Stimulated activated CD8-positive, alpha-beta memory T cell treated with anti-CD3 and anti-CD28 coated beads, Interleukin-12 subunit alpha, Interleukin-12 subunit beta, amount 100 ng/mL, for 4 hours (primary cell): ENCODE measurements at places on chromosomes 7 and 10.

GRCh38 chr7:55423277-55423711 lies 58.2 kb downstream of the LANCL2 start:
- no peak for DNase-seq

DNA sequence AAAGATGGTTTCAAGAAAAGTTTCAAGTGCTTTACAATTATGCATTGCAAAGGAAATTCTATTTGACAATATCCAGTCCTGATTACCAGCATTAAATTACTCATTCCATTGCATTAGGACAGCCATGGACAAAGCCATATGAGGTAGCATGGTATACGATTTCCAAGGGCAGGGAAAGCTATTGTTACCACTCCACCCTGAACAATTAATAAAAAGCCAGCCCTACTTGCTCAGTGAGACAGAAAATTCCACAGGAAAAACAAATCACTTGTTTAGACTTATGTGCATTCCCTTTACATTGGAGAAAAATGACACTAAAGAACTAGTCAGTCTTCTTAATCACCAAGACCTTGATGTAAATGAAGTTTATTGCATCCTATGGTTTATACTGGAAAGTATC lies 5.6 kb downstream of the CD36 start:
- DNase-seq: no peak

GRCh38 chr10:43689618-43689954 lies 40.9 kb upstream of the ZNF32 start:
- DNase-seq: no peak

- no peak for DNase-seq
Observed at GRCh38 chr10:121870413-121870812, 57.4 kb downstream of the ATE1 start.

- no peak for DNase-seq
Observed at GRCh38 chr10:65898055-65898454, 1027.8 kb upstream of the LRRTM3 start.

- no peak for DNase-seq
Observed at GRCh38 chr7:3537210-3537875, 236.3 kb downstream of the SDK1 start.

GRCh38 chr7:4074994-4075393 lies 607.1 kb upstream of the FOXK1 start:
- no peak for DNase-seq

DNA sequence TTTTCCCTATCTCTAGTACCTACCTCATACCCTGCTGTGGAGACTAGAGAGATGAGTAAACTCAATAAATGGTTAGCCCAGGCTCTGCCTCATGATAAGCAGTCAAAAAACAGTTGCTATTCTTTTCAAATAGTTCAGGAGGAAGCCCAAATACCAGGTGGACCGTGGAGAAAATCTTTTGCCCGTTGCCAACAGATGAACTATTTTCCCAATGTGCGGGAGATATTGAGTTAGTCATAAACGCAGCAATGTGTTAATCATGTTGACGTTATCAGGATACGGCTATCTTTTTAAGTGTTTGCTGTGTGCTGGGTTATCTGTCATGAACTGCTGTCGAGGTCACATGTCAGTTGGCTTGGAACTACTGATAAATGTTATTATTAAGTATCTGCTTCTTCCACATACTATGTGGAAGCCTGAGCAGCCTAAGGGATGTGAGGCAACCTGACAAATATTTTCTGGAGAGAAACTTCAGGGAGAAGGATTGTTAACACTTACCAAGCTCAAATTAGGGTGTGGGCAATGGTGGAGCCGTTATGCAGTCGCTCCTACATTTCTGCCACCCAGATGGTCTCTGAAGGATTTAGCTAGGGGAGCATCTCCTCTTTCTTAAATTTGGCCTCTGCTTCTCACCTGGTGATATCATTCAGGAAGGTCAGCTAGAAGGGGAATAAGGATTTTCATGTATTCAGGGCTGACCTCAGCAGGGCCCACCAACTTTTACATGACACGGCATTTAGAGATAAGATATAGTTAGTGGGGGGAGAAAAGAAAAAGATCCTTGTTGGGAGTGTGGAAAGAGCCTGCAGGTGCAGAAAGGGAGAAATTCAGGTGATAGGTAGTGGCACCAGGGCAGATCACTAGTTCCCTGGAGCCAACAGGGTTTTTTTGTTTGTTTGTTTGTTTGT lies 33.5 kb upstream of the SLC26A3 start:
- DNase-seq: no peak

- DNase-seq: no peak
Observed at GRCh38 chr7:81789406-81790119, 19.7 kb upstream of the HGF start.

- peak; percentile 80 for DNase-seq
Observed at GRCh38 chr7:10939911-10940703, 33.6 kb upstream of the PHF14 start.

DNA sequence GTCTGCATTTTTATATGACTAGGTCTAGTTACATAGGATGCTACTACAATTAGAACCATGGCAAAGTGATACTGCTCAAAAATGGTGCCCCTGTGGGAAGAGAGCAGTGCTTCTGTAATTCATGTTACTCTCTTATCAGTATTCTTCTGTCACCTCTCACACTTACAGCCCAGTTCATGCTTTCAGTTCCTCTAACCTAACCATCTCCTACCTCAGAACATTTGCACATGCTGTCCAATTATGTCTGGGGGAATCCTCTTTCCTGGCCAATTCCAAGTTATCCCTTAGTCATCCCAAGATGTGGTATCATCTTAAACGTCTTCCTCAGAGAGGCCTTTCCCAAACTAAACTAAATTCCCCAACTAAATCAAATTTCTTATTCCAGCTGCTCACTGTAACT lies 190.2 kb downstream of the RELN start:
- no peak for DNase-seq

DNA sequence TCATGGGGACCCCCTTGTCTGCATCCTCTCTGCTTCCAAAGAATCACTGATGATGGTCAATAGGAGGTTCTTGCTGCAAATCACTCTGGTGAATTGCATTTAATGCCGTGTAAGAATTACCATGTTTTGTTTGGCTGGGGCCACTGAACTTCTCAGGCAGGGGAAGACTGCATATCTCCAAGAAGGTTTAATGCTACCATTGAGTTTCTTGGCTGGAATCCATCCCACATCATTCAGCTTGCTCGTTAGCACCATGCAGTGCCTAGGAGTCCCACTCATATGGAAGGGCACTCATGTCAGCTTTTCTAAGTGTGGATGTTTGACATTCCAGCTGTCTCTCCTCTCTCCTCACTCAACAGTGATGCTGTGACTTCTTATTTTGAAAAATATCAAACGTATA lies 50.2 kb upstream of the BAMBI start:
- DNase-seq: no peak

GRCh38 chr7:137606061-137606674 lies 240.6 kb downstream of the DGKI start:
- no peak for DNase-seq

- no peak for DNase-seq
Observed at GRCh38 chr10:63627396-63627795, 106.2 kb downstream of the REEP3 start.

DNA sequence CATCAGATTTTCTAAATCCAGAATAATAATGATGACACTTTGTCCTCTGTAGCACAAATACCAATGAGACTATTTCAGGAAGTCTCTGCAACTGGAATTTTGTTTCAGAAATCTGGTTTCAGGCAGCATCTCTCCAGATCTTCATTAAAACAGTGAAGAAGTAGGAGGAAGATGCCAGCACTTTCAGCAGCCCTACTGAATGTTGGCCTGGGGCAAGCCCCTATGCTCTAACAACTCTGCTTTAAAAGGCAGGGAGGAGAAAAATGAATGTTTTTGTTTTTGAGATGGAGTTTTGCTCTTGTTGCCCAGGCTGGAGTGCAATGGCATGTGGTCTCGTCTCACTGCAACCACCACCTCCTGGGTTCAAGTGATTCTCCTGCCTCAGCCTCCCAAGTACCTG lies 7.2 kb upstream of the CAV1 start:
- DNase-seq: no peak

GRCh38 chr10:129033340-129033739 lies 433.7 kb upstream of the MGMT start:
- no peak for DNase-seq

DNA sequence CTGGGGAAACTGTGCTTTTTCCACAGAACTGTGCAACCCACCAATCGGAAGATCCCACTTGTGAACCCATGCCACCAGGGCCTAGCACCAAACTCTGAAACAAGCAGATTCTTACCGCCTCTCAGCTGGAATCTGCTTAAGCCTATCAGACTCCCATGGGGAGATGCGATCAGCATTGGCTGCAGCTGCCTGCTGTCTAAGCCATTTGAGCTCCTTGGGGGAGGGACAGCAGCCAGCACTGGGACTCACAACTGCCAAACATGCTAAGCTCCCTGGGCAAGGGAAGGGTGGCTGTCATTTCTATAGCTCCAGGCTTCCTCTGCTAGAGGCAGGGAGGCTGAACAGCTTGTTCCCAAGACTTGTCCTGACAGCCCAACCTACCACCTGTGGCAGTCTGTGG lies 283.8 kb downstream of the CDK14 start:
- DNase-seq: no peak

- DNase-seq: no peak
Observed at GRCh38 chr10:63260860-63261251, 127.7 kb downstream of the NRBF2 start.

DNA sequence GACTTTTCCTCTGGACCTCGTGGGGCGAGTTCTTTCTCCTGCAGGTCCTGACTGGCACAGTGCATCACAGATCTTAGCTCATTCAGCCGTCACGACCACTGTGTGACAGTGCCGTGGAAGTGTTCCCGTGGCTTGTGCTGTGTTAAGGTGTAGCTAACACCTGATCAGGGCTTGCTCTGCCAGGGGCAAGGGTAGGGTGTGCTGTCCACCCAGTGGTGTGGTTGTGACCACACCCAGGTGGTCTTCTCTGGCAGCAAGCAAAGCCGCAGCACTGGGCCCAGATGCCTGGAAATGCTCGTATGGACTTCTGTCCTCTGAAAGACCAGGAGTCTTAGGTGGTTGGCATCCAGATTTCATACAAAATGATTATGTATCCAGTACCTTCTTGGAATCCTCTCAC lies 86.2 kb downstream of the GLRX3 start:
- no peak for DNase-seq

GRCh38 chr10:113854761-113855588 lies 514 bp downstream of the NHLRC2 start:
- peak; percentile 22 for DNase-seq

- DNase-seq: no peak
Observed at GRCh38 chr10:6542999-6543430, 37.1 kb downstream of the PRKCQ start.

DNA sequence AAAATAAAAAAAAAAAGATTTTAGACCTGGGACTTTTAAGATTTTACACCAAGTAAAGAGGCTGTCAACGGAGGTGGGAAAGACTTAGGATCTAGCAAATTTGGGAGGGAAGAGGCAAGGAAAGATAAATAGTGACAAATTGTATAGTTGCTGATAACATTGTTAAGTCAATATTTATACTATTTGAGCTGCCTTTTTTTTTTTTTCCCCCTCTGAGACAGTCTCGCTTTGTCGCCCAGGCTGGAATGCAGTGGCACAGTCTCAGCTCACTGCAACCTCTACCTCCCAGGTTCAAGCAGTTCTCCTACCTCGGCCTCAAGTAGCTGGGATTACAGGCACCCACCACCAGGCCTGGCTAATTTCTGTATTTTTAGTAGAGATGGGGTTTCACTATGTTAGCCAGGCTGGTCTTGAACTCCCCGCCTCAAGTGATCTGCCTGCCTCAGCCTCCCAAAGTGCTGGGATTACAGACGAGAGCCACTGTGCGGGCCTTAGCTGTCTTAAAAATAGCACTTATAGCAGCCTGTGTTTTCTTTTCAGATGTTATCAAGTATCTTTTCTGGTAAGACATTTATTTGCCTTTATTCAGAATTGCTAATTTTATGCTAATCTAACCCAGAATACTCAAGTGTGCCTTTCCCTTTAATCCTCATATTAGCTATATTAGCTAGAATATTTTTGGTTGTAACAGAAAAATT lies 94.5 kb downstream of the MMRN2 start:
- no peak for DNase-seq

DNA sequence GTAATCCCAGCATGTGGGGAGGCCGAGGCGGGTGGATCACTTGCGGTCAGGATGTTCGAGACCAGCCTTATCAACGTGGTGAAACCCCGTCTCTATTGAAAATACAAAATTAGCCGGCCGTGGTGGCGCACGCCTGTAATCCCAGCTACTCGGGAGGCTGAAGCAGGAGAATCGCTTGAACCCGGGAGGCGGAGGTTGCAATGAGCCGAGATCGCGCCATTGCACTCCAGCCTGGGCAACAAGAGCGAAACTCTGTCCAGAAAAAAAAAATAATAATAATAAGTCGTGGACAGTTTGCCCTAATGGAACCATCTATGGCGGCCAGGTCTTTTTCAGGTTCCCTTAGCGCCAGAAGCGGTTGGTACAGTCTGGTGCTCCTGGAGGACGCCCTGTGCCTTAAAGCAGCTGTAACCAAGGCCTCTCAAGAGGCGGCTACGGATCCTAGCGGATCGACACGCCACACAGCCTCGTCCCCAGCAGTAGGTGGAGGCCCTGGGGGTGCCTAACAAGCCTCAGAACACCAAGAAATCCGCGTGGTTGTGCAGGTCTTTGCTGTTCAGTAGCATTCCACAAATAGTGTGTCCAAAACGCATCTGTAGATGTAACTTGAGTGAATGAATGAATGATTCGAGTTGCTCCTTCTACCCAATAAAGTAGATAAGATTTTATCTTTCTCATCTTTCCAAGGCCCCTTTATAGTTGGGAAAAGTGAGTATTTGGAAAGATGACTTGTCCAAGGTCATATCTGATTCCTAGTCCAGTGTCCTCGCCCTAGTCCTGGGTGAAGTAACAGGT lies 982 bp downstream of the PGAM1 start:
- DNase-seq: no peak

DNA sequence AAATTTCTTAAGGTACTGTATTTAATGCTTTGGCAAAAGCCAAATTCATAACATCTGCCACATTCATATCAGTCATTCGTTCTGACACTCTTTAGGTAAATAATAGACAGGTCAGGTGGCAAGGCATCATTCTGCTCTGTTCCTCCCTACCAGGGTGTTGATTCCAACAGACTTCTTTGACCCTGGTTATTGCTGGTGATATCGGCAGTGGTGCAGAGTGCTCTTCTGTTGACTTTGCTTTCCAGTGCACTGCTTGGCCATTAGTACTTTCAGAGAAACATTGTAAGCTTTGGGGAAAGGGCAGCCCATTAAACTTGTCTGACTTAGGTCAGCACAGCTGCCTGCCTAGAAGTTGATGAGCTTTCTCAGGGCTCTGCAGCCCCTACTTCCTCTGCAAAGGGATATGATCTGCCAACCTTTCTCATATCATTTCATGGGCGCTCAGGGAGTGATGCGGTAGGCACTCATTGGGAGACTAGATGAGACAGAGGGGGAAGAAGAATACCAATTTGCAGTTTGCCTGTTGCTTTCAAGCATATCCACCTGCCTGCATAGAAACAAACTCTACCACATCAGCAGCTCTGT lies 139.3 kb downstream of the LRRC4 start:
- DNase-seq: no peak

DNA sequence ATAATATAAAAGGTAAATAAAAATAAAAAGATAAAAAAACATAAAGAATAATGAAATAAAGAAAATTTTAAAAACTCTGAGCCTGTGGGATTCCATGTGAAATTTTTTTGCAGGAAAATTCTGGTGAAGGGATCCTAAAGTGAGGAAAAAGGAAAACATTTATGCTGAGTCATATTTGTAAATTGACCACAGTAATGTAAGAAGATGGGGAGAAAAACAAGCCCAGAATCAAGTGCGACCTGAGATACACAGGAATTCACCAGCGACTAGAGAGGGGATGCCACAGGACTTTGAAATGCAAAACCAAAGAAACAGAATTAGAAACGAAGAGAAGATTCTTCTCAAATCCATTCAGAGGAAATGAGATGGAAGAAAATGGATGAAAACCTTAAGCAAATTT lies 133.8 kb upstream of the PFKP start:
- DNase-seq: no peak

GRCh38 chr7:66867198-66867790 lies 53.7 kb upstream of the TMEM248 start:
- no peak for DNase-seq
